Transverse colon (tissue), 4 donors: ENCODE measurements at places on chromosomes 6 and 20.

- DNase-seq = no peak
Measured at GRCh38 chr20:57238089-57238488, 28.4 kb downstream of the BMP7 start.

- no peak for DNase-seq
Measured at GRCh38 chr6:138086573-138087196, 20.5 kb downstream of the PERP start.

DNA sequence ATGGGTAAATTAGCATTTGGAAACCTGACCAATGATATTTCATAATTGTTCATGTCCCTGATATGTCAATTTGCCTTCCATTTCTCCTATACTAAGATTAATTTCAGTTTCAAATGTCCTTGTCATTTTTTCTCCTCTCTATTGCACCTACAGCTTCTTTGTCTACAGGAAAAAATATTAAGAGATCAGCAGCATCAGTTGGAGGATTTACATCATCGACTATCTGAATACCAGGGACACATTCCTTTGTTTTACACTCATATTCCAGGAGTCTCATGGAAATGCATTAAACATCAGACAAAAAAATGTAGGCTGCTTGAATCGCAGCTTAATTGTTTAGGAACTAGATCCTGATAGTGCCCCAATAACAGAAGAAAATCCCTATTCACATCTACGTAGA, 188.2 kb downstream of the PRKN start:
- DNase-seq = no peak

DNA sequence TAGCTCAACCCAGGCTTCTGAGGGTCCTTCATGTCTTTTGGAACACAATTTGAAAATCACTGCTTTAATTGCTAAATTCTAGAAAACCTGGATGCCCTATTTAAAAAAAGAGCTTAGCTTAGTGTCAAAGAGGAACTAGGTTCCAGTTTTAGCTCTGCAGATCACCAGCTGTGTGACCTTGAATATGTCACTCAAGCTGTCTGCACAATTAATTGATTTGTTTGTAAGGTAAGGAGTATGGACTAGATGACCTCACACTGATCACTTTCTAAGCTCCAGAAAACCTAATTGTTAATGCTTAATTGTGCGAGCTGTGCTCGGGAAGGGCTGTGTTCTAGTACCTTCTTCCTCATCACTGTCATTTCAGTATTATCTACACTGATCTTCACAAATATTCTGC, 26.2 kb downstream of the UTRN start:
- no peak for DNase-seq

DNA sequence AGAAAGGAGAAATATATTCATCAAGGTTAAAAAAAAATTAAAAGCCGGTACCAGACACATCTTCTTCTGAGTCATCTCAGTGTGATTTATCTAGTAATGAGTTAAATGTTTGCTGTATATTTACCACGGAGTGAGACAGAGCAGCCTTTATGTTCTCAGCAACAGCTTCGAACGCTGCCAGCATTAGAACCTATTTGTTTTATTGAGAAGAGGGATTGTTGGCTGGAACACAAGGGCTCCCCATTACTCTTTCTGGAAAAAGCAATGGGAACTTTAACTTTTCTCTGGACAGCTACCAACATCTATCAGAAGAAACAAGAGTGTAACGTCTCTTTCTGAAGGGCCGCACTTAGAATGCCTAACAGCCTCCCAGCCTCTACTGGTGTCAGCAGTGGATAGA, 105.3 kb upstream of the TAB2 start:
- DNase-seq = no peak

GRCh38 chr20:57480444-57481160, 44.3 kb downstream of the CTCFL start:
- no peak for DNase-seq

GRCh38 chr20:21202259-21202658, 76.4 kb downstream of the KIZ start:
- DNase-seq = no peak
